ENCODE measurements at places on chromosomes 13 and 19.

GRCh38 chr13:31697290-31697689 is 42.0 kb upstream of the RXFP2 start:
- no peak for DNase-seq

DNA sequence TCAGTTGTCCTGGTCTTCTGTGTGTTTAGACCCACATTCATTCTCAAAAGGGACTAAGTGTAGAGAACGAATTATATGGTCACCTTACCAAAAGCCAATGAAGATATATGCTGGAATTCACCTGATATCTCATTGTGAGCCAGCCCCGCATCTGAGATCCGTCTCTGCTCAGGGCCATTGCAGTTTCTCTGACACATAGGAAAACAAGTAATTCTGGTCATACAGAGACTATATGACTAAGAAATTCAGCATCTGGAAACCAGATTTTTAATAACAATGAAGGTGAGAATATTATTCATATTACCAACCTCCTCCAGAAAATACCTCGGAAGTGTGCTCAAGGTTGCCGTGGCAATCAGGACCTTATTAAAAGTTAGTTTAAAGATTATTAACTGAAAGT is 278.6 kb upstream of the EDNRB start:
- no peak for DNase-seq

DNA sequence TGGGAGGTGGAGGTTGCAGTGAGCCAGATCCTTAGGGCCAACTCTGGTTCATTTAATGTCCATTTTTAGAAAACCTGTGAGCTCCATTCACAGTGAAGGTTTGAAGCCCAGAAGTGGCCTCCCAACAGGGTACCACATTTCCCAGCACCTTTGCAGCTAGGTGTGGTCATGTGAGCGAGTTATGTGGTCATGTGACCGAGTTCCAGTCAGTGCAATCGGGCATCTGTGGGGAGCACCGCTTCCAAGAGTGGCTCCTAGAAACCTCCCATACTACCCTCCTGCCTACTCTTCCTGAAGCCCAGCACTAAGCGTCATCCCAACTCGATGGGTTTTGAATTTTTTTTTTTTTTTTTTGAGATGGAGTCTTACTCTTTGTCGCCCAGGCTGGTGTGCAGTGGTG is 663 bp upstream of the PLA2G4C start:
- no peak for DNase-seq

DNA sequence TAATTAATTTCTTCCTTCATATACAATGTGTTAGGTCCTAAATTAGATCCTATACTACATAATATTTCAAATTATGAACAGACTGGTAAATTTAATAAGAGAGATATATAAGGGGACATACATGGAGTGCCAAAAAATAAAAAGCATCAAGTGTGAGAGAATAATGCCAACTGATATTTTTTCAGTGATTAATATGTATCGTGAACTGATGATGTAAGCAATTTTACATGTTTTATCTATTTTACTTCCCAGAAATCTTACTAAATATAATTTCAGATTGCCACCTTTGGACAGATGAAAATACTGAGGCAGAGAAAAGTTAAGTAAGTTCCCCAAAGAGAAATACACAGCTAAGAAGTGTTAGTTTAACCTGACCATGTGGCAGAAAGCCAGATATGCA is 870.8 kb downstream of the SLITRK5 start:
- DNase-seq = no peak

DNA sequence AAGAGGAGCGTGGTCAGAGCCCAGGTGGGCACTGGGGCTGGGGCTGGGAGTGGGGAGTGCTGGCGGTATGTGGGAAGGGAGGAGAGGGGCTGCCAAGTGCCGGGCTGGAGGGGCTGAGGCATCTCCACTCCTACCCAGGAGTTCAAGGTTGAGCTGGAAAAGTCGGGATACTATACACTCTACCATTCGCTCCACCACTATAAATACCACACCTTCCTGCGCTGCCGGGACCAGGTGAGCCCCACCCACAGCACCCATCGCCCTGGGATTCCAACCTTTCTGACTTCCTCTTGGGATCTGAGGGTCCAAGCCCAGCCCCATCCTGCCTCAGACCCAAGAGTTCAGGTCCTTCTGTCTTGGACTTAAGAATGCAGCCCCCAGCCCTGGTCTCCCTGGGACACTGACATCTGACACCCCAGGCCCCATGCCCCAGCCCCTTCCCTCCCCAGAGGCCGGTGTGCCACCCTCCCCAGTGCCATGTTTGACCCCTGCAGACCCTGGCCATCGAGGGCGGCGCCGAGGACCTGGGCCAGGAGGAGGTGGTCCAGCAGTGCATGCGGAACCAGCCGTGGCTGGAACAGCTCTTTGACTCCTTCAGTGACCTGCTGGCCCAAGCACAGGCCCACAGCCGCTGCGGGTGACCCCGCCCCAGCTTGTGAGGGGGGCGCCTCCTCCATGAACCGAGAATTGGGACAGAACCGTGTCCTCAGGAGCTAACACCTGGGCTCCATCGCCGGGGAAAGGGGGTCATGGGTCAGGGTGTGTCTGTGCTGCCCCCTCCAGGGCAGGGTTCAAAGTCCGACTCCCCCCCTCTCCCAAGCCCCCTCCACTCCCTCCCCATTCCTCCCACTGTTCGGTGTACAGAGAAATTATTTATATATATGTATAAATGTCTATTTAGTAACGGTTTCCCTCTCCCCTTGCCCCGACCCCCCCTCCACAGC is 14.7 kb downstream of the RRAS start:
- no peak for DNase-seq

- DNase-seq = peak; percentile 40
Observed at GRCh38 chr19:22545751-22546150, 88.4 kb upstream of the ZNF492 start.

DNA sequence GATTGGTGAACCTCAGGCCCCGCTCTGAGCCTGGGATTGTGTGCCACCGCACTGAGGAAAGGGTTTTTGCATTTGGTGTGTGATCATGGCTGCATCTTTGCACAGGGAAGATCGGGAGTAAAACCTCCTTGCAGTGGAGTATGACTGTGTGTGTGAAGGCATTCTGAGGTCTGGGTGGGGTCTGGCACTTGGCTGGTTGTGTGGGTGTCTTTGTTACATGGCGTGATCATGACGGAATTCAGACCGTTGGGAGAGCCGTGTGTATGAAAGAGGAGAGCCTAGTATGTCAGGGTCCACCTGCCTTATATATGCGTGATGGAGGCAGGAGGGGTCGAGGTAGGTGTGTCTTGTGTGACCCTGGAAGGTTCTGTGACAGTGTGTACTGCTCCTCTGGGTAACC is 740 bp upstream of the BEST2 start:
- peak; percentile 28 for DNase-seq

DNA sequence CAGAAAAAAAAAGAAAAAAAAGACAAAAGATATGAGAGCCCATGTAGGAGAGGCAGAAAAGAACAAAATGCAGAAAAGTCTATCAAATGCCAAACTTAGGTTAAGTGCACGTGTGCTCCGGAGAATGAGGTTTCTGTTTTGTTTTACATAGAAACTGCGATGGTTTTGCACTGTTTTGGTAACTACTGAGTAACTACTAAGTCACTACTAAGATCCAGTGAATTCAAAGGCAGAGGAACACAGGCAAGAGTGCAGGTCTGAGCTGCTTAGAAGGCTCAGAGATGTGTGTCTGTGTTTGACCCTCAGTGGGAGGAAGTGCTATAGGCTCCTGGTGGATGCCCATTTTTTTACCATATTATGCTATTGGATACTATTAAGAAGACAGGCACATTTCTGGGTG is 299.3 kb downstream of the NDFIP2 start:
- DNase-seq = no peak

- DNase-seq = no peak
Observed at GRCh38 chr13:110209950-110210603, 96.9 kb downstream of the COL4A1 start.
